Muscle of arm (tissue), 14 donors: ENCODE measurements at places on chromosomes 2 and 18. TPM values are rescaled to one million over a fixed set of nuclear protein-coding genes. Genes with fewer than 3 reads are reported as not detected.
A peak's percentile ranks its signal among the peaks of the same experiment; 100 is the strongest.

DNA sequence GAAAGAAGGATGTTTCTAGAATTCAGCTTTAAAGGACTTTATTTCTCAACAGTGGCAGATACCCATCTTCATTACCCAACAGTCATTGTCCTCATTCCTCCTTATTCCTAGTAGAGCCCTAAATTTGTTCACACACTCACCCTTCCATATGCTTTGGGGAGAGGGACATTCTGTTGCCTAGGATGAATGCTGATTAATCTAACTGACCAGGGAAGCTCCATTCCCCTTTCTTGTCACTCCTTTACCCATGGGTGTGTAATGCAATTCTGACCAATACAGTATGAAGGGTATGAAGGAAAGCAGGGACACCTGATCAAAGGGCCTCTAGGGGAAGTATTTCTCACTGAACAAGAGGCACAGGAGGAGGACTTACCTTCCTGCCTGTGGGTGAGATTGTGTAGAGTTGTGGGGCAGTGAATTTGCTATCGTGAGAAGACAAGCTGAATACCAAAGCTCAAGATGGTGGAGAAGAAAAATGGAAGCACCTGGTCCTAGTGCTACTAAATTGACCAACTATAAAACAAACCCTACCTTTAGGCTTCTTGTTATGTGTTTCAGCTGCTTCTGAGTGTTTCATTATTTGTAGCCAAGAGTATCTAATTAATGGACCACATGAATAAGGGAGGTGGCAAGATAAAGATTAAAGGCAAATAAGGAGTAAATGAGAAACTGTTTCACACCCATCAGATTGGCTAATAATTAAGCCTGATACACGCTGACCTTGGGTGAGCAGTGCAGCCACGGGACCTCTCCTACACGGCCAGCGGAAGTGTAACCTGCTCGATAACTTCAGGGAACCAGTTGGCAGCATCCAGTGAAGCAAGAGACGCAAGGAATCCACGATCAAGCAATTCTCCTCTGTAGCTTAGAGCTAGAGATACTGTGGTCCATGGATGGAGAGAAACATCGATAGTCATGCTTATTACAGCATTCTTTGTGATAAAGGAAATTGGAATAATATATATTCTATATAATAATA lies 202.3 kb downstream of the MYCN start:
- no peak for DNase-seq

Gene ANTXR1
- polyA plus RNA-seq = 231 TPM

Gene CD8A
- 0.33 TPM for polyA plus RNA-seq

DNA sequence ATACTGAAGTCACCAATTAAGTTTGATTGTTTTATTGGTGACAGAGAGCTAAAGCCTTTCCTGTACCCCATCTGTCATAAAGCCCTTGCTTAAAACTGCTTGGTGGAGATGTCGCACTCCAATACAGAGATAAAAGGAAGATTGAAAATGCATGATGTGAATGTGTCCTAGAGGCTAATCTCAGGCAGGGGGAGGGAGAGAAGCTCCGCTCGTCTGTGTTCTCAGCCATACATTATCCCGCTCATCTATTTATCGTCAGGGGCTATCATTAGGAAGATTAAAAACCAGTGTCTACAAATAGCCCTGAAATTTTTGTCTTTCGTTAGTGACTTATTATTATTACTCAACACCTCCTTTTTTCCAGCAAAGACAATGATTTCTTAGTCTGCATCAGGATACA lies 110.3 kb downstream of the CMPK2 start:
- no peak for DNase-seq

- no peak for DNase-seq
Measured at GRCh38 chr18:63132819-63133200, 186.8 kb downstream of the BCL2 start.

GRCh38 chr18:67651438-67651837 lies 134.9 kb upstream of the DSEL start:
- peak; percentile 56 for DNase-seq

DNA sequence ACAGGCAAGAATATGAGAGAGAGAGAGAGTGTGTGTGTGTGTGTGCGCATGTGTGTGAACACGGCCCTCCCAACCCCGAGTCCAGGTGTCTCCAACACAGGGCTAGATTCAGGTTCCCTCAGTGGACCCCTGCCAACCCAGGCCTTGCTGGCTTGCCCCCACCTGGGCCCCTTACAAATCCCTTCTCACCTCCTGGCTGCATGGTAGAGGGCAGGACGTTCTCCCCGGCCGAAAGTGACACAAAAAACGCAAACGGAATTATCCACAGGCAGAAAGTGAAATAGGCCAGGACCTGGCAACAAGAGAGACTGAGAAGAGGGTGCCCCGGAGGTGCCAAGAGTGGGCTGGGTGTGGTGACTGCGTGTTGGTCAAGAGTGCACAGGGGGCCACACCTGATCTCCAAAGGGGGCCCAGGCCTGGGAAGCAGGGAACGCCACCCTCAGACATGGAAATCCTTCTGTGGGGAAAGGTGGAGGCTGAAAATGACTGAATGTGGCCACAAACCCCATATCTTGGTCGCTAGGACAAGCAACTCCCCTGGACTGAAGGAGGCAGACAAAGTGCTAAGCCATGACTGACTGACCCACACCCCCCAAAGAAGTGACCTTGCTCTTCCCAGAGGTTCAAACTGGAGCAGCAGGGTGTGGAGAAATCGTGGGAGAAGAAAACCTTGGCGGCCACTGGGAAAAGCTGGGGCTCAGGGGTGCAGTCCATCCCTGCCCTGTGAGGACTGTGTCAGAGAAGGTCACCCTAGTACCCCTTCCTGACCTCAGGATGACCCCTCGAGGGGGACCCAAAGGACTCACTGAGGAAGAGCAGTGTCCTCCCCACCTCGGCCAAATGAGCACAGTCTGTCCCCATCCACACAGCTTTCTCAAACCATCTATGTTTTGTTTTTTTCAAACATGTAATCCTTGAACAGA lies 5.7 kb downstream of the TEX261 start:
- DNase-seq = no peak

DNA sequence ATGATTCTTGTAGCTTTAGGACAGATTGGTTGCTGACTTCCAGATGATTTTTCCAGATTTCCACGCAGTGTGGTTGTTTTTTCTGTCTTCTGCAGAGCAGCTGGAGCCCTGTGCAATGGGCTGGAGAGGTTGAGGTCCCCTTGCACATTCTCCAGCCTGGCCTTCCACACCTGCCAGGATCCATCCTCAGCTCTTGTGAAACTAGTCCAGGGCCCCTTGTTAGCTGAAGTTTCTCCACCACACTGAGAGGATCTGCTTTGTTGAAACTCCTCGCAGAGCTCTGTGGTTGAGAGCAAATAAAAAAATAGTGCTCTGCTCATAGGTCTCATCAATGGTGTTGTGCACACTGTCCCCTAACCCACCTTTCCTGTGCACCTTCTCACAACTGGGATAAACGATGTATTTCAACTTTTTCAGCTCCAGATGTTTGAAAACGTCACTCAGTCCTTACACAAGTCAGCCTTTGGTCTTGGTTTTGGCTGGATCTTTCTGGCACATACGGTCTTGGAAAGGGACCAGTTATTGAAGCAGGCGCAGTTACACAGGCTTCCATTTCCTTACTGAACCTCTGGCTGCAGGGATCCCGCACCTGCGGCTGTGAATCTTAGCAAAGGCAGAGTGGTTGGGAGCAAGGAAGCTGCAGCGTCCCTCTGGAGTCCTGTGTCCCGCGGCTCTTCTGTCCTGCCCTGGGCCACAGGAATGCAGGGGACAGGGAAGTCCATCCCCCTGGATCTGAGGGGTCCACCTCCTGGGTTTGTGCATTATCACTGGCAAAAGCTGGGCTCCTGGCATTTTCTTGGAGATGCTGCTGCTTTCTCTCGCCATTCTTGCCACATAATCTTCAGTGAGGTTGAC lies 272.0 kb upstream of the DSEL start:
- DNase-seq = peak; percentile 48

Gene HOXD8
- 40.7 TPM for polyA plus RNA-seq

- no peak for DNase-seq
Measured at GRCh38 chr18:57426187-57426586, 9.0 kb upstream of the ONECUT2 start.
